ENCODE measurements at places on chromosomes 3 and 15. TPM values are rescaled to one million over a fixed set of nuclear protein-coding genes. Genes with fewer than 3 reads are reported as not detected.

The NT5DC2 gene
- total RNA-seq = 147 TPM

- no peak for DNase-seq
Observed at GRCh38 chr15:81360491-81360890, 13.5 kb downstream of the TMC3 start.

DNA sequence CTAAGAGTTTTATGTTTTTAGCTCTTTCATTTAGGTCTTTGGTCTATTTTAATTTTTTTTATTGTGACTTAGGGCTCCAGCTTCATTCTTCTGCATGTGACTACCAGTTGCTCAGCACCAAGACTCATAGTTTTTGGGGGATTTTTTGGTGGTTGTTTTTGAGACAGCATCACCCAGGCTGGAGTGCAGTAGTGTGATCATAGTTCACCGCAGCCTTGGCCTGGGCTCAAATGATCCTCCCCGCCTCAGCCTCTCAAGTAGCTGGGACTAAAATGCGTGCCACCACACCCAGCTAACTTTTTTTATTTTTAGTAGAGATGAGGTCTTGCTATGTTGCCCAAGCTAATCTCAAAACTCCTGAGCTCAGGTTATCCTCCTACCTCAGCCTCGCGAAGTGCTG lies 19.4 kb downstream of the CDV3 start:
- DNase-seq = no peak

GRCh38 chr3:71582036-71582611 lies 1.4 kb downstream of the FOXP1 start:
- DNase-seq = peak; percentile 67

Data from A673 (cell line).